ENCODE measurements at places on chromosomes 5 and 9.

GRCh38 chr5:6644794-6645241 lies 11.6 kb downstream of the SRD5A1 start:
- no peak for DNase-seq

GRCh38 chr5:32572778-32573480 lies 12.4 kb upstream of the SUB1 start:
- no peak for DNase-seq

DNA sequence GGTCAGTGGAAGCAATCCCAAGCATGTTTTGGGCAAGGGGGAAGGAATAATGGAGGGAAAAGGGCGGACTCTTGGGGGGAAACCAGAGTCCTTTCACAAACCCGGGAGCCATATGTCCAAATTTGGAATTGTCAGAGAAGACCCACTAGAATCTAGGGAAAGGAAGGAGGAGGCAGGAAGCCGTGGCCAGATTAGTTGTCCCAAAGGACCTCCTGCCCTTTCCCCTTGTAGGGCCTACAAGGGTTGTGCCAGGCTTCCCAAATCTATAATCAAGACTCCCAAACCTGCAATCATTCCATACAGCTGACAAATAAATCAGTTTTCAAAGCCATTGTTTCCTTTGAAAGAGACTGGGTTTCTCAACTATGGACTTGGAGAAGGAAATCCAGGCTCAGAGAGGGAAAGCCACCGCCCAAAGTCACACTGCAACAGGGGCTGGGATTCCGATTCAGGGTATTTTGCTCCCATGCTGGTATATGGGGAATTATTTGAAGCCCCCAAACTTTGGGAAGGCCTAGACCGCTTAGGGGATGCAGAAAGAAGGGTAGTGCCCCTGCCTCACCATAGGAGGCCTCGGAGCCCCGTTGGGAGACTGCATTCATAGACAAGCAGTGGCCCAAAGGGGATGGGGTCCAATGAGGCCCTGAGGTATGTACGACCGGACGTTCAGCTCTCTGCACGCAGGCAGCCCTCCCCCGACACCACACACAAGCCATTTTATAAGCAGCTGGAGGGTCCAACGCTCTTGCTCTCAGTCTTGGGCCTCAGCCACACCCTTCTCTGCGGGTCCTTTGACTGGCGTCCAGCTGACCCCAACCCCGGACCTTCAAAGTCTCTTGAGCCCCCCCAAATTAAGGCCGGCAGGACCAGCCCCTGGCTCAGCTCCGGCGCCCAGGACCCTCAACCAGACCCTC lies 815 bp downstream of the ANXA6 start:
- no peak for DNase-seq

- DNase-seq, result no peak
These were observed 2.3 kb upstream of the CSF2 start for GRCh38 chr5:132071338-132071707.

DNA sequence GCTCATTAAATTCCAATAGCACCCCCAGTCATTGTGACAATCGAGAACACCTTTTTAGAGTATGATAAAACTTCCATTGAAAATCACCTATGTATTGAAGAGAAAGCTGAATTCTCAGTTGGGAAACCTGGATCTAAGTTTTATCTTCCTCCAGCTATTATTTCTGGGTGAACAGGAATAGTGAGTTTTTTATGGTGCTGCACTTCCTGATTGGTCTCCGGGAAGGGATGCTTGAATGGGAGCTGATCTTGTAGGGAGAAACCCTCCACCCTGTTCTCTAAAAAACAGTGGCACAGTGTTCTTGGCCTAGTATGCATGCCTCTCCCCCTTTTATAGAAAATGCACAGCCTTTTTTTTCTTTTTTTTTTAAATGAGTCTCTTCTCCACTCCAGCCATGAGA lies 112.2 kb downstream of the ACTBL2 start:
- DNase-seq, result no peak

DNA sequence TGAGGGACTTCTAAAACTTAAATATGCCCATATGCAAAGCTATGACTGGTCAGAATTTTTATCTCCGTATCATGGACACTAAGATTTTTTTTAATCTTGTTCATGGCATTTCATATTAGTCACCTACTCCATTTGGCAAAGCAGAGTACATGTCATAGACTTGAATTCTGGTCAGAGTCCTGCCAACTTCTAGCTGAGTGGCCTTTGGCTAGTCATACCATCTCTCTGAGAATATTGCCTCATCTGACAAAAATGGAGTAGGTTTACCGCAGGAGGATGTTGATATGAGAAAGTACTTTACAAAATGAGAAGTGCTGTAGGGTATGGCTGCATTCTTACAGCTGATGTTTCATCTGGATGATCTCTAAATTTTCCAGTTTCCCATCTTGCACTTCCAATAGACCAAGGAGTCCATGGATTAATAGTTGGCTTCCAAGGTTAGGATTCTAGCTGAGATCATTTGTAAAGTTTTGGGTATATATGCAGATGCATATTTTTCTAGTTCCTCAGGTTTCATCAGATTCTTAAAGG lies 150.8 kb upstream of the NR3C1 start:
- no peak for DNase-seq

GRCh38 chr9:136328622-136329041 lies 1.3 kb downstream of the GPSM1 start:
- DNase-seq, result no peak

DNA sequence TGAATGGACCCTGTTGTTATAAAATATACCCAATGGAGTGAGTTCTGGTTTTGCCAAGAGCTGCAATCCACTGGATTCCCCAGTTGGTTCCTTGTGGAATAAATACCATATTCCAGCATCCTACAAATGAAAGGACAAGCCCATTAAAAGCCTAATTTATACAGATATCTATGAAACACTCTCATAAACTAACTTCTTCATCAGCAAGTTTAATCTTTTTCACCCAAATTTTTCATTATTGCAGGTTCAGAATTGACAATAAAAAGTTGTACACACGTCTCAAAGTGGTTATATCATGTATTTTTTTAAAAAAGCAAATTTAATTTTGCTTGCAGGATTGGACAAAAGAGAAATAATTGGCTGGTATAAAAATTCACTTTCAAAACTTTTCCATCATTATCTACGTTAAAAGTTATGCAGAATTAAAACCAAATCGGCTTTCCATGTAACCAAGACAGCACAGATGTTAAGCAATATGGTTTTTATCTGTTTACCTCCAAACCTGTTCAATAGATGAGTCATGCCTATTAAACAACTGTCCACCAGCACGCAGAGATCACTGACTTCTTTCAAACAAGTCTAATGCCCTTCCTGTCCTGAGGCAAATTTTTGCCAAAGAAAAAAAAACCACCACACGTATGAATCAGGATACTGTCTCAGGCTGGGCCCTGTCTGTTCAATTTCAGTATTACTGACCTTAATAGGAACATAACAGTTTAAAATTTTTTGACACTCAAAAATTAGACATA lies 42.5 kb downstream of the CEMIP2 start:
- no peak for DNase-seq

DNA sequence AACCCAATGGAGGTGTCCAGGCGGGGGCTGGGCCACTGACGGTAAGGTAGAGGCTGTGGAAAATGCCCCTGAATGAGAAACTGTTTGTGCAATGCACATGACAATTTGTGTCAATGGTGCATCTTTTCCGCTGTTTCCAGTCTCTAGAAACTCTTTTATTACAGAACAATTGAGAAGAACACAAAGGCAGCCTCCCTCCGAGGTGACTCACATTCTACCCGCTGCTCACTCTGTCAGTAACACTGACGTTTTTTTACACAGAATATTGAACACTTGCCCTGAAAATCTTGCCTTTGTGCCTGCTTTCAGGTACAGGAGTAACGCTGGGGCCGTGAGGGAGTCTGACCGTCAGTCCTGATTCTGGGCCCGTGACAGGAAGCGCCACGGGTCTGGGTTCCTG lies 11.7 kb upstream of the TENT4A start:
- DNase-seq, result no peak

DNA sequence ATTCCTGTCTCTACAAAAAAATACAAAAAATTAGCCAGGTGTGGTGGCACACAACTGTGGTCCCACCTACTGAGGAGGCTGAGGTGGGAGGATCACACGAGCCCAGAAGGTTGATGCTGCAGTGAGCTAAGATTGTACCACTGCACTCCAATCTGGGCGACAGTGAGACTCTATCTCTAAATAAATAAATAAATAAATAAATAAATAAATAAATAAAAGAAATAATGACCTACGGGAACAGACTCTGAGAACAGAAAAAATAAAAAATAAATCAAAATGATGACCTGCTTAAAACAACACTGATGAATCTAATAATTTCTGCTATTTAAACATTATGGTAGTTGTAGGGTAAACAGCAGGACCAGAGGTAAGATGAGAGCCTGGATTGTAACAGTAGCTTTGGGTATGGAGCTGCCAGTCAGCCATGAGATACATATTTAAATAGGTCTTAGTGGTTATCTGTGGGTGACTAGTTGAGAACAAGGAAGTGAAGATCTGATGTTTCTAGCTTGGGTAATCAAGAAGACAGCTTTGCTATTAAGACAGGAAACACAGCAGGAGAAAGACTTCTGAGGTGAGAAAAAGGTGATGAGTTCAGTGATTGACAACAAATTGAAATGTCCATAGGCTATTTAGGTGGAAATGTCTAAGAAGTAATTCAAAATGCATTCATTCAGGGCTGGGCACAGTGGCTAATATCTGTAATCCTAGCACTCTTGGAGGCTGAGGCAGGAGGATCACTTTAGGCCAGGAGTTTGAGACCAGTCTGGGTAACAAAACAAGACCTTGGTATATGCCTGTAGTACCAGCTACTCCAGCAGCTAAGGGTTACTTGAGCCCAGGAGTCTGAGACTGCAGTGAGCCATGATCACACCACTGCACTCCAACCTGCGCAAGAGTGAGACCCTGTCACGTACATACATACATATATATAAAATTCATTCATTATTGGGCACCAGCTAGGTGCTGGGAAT lies 11.0 kb downstream of the RNF145 start:
- DNase-seq, result no peak

GRCh38 chr5:167442922-167443321 lies 848.5 kb upstream of the WWC1 start:
- DNase-seq, result no peak

DNA sequence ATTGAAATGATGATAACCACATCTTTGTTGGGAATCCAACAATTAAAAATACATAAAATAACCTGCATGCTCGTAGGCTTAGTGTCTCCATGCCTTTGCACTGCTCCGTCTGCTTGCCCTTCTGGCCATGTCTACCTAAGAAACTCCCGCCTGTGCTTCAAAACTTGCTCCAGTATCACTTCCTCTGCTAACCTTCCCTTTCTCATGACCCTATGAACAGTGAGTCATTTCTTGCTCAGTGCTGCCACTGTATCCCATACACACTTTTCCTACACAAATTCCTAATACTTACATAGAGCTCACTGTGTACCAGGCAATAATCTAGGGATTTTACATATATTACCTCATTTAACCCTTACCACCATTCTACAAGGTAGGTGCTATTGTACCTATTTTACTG lies 33.5 kb downstream of the TMEM245 start:
- no peak for DNase-seq

DNA sequence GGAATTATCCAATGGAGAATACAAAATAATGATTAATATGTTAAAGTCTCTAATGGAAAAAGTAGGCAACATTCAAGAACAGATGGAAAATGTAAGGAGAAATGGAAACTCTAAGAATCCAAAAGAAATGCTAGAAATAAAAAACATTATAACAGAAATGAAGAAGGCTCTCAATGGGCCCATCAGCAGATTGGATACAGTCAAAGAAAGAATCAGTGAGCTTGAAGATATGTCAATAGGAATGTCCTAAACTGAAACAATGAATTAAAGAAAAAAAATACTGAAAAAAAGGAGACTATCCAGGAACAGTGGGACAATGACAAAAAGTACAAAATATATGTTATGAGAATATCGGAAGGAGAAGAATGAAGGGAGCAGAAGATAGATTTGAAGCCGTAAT lies 193.1 kb downstream of the DAB2IP start:
- DNase-seq, result no peak

GRCh38 chr5:28214292-28214691 lies 1175.9 kb upstream of the CDH9 start:
- DNase-seq, result no peak

GRCh38 chr9:130289711-130290241 lies 24.2 kb downstream of the HMCN2 start:
- DNase-seq, result no peak

- no peak for DNase-seq
These were observed 490 bp downstream of the ICE1 start for GRCh38 chr5:5422819-5423515.

DNA sequence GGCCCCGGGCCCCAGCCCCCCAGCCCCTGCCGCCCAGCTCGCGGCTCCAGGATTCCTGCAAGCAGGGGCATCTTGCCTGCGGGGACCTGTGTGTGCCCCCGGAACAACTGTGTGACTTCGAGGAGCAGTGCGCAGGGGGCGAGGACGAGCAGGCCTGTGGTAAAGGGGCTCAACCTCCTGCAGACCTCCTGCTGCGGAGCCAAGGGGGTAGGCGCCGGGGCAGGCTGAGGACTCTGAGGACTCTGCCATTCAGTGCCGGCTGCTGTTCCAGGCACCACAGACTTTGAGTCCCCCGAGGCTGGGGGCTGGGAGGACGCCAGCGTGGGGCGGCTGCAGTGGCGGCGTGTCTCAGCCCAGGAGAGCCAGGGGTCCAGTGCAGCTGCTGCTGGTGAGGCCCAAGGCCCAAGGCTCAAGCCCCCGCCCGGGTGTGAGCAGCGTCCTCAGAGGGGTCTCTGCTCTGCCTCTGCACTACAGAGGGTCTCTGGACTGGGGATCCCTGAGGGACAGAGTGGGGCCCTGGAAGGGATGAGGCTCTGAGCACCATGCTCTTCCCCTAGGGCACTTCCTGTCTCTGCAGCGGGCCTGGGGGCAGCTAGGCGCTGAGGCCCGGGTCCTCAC lies 3.4 kb downstream of the MAMDC4 start:
- DNase-seq, result peak; percentile 47

- no peak for DNase-seq
These were observed 21.1 kb downstream of the LOX start for GRCh38 chr5:122056913-122057312.

DNA sequence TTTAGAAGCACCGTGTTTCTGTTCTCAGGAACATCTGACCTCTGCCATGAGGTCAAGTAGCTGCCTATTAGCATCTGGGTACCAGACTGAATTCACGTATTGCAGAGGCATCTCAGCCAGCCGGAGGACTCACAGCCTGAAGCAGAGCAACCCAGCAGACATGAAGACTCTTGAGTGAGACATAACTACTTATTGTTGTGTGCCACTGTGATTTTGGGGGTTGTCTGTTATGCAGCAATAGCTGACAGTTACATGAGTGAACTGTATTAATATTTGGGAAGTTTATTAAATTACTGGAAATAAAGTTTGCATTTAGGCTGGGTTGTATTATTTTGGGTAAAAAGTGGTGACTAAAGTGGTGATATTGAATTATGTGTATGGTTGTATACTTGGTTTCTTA lies 1.3 kb upstream of the ACOT12 start:
- no peak for DNase-seq

GRCh38 chr5:107364443-107365319 lies 306.1 kb downstream of the EFNA5 start:
- no peak for DNase-seq

All from aorta (tissue), 5 donors.